Nasal cavity respiratory epithelium epithelial cell of viscerocranial mucosa (primary cell): ENCODE measurements at places on chromosomes 4 and X. TPM values are rescaled to one million over a fixed set of nuclear protein-coding genes. Genes with fewer than 3 reads are reported as not detected.

The ANOS1 gene
- total RNA-seq, result 0.34 and 4.0 TPM in 2 replicates

The NSUN7 gene
- 3.6 and 4.1 TPM in 2 replicates for total RNA-seq

The SUPT20HL1 gene
- not detected in 2 replicates for total RNA-seq

The GLRA2 gene
- not detected in 2 replicates for total RNA-seq

The EPGN gene
- 103 and 116 TPM in 2 replicates for total RNA-seq

The ADAM29 gene
- not detected in 2 replicates for total RNA-seq

The FAM53A gene
- total RNA-seq, result 1.1 and 1.4 TPM in 2 replicates

The GYPA gene
- not detected in 2 replicates for total RNA-seq

The TMEM35A gene
- total RNA-seq, result 0.14 TPM in 1 of 2 replicates, not detected in the other

The GABRG1 gene
- total RNA-seq, result not detected in 2 replicates

The TRIML2 gene
- total RNA-seq, result under 0.01 and 0.07 TPM in 2 replicates

The WDR44 gene
- total RNA-seq, result 11.3 and 20.3 TPM in 2 replicates

The ZNF732 gene
- 0.68 and 1.8 TPM in 2 replicates for total RNA-seq

The PRPS1 gene
- total RNA-seq, result 9.9 and 21.9 TPM in 2 replicates

The TRPC5OS gene
- total RNA-seq, result not detected in 2 replicates

The MAMLD1 gene
- total RNA-seq, result under 0.01 and 0.71 TPM in 2 replicates

The DOK7 gene
- 2.1 and 2.7 TPM in 2 replicates for total RNA-seq

The SAGE1 gene
- total RNA-seq, result not detected in 2 replicates

The GALNTL6 gene
- under 0.01 TPM in 1 of 2 replicates, not detected in the other for total RNA-seq

The AADAT gene
- 0.68 and 3.6 TPM in 2 replicates for total RNA-seq

The DCAF16 gene
- total RNA-seq, result 24.2 and 26.0 TPM in 2 replicates

The CDX4 gene
- not detected in 2 replicates for total RNA-seq

The PPP1R2C gene
- not detected in 2 replicates for total RNA-seq

The SGMS2 gene
- total RNA-seq, result 126 and 139 TPM in 2 replicates

The SSX3 gene
- not detected in 2 replicates for total RNA-seq

The LAGE3 gene
- total RNA-seq, result 9.4 and 10.3 TPM in 2 replicates

The PRKG2 gene
- total RNA-seq, result 5.1 and 7.2 TPM in 2 replicates

The CCSER1 gene
- 9.6 and 19.6 TPM in 2 replicates for total RNA-seq

The SCRG1 gene
- not detected in 2 replicates for total RNA-seq

The TBC1D19 gene
- total RNA-seq, result 6.8 and 18.2 TPM in 2 replicates

The RPS6KA3 gene
- total RNA-seq, result 65.3 and 87.2 TPM in 2 replicates

The PLXNB3 gene
- total RNA-seq, result 2.7 and 28.8 TPM in 2 replicates

The PFKFB1 gene
- total RNA-seq, result under 0.01 and 0.21 TPM in 2 replicates

The EDA2R gene
- 5.1 and 5.5 TPM in 2 replicates for total RNA-seq

The RIBC1 gene
- total RNA-seq, result 0.34 and 0.50 TPM in 2 replicates

The FAM47A gene
- not detected in 2 replicates for total RNA-seq

The ENPEP gene
- 0.34 TPM in 1 of 2 replicates, not detected in the other for total RNA-seq

The TMEM47 gene
- total RNA-seq, result 1.4 and 14.5 TPM in 2 replicates

The LIMCH1 gene
- 0.34 and 4.5 TPM in 2 replicates for total RNA-seq

The PNMA5 gene
- not detected in 2 replicates for total RNA-seq

The MAGEC3 gene
- total RNA-seq, result not detected in 2 replicates

The CLCN3 gene
- total RNA-seq, result 93.7 and 99.1 TPM in 2 replicates

The RENBP gene
- total RNA-seq, result 1.0 and 3.6 TPM in 2 replicates

The FOXR2 gene
- not detected in 2 replicates for total RNA-seq

The NEXMIF gene
- total RNA-seq, result under 0.01 and 0.07 TPM in 2 replicates

The GLUD2 gene
- 0.34 and 0.93 TPM in 2 replicates for total RNA-seq

The HDX gene
- total RNA-seq, result 1.4 and 6.3 TPM in 2 replicates

The RHOH gene
- not detected in 2 replicates for total RNA-seq

The RIPPLY1 gene
- total RNA-seq, result not detected in 2 replicates

The OPRPN gene
- not detected in 2 replicates for total RNA-seq

The USP51 gene
- under 0.01 and 0.85 TPM in 2 replicates for total RNA-seq

The GNRHR gene
- under 0.01 and 0.07 TPM in 2 replicates for total RNA-seq

The NXF2 gene
- total RNA-seq, result not detected in 2 replicates

The CT45A10 gene
- total RNA-seq, result not detected in 2 replicates

The NUDT11 gene
- 5.5 TPM in 2 replicates for total RNA-seq

The SMIM10 gene
- 0.07 TPM in 1 of 2 replicates, not detected in the other for total RNA-seq

The ARHGEF6 gene
- 0.34 and 2.8 TPM in 2 replicates for total RNA-seq
